ENCODE measurements at places on chromosomes 2 and 18.

DNA sequence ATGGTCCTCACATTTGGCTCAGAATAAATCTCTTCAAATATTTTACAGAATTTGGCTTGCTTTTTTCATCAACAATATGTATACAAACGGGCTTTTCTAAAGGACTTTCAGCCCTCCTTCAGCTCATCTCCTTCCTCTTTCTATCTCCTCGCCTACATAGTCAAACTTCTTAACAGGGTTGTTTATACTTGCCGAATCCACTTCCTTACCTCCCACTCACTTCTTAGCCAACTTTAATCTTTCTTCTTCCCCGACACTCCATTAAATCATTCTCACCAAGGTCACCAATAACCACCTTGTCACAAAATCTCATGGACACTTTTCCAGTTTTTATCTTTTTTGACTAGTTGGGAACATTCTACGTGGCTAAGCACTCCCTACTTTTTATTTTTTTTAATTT lies 325.2 kb downstream of the PLCL1 start:
- no peak for DNase-seq

DNA sequence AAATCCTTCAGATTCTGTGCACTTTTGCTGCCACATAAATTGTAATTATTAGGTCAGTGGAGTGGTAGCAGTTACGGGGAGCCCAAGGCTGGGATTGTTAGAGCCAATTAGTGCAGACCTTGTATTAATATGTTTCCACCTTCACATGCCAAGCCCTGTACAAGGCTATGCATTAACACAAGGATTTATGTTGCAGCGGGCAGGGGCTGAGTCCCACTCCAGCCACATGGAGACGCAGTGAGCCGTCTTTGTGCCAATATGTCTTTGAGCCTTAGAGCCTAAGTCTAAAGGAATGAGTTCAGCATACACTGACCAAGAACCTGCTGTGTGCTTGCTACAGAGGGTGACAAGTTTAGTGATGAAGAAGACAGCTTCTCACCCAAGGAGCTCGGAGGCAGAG lies 238.2 kb downstream of the TSN start:
- DNase-seq = no peak

GRCh38 chr18:37207343-37207742 lies 358.3 kb downstream of the CELF4 start:
- no peak for DNase-seq

DNA sequence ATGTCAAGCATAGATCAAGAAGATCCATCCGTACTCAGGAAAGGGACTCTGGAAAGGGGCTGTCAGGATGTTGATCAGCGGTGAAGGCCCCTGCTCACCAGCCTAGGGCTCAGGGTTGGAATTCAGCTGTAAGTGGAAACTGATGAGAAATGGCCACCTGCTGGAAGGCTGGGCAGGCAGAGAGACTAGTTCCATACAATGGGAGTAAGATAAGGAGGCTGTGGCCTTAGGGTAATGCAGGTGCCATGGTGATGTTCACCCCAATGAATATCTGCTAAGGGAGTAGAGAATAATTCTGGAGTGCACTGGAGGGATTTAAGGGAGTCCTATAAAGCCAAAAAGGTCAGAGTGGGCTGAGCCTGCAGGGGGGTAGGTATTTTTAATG lies 256.6 kb downstream of the CYRIA start:
- DNase-seq = no peak

GRCh38 chr2:200252265-200253067 lies 54.0 kb upstream of the SPATS2L start:
- DNase-seq = no peak

GRCh38 chr2:168593713-168594112 lies 137.6 kb downstream of the CERS6 start:
- no peak for DNase-seq

DNA sequence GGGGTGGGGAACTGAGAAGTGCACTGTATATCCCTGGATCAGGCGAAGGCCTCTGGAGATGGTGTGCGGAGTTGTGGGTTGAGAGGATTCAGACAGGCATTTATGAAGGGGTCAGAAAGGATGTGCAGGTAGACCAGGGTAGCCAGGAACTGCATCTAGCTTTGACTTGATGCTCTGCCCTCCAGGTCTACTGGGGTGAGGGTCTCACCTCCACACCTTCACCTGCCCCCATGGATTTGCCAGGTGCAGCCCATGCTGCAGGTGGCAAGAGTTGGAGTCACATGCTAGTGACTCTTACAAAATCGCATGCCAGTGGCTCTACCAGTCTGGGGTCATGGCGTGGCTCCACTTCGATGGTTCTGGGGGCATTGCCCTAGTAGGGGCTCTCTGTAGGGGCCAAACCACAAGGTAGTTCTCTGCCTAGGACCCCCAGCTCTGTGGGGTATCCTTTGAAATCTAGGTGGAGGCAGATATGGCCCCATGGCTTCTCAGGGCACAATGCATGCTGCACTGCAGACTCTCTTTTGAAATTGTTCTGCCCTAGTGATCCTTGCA lies 18.9 kb upstream of the KCNF1 start:
- DNase-seq = no peak

DNA sequence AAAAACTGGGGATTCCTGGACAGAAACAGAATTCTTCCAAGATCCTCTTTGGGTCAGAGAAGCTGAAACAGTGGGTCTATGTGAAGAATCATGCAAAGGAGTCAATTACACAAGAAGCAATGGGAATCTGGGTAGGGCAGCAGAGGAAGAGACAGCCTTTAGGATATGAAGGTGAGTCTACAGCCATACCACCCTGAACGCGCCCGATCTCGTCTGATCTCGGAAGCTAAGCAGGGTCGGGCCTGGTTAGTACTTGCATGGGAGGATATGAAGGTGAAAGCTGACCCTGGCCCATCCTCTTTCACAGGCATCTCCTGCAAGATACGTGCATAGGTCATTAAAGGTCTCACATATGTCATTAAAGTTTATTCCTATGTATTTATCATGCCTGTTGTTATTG lies 1080.9 kb upstream of the FANCL start:
- DNase-seq = no peak

- no peak for DNase-seq
Measured at GRCh38 chr18:74040459-74041332, 106.9 kb downstream of the FBXO15 start.

DNA sequence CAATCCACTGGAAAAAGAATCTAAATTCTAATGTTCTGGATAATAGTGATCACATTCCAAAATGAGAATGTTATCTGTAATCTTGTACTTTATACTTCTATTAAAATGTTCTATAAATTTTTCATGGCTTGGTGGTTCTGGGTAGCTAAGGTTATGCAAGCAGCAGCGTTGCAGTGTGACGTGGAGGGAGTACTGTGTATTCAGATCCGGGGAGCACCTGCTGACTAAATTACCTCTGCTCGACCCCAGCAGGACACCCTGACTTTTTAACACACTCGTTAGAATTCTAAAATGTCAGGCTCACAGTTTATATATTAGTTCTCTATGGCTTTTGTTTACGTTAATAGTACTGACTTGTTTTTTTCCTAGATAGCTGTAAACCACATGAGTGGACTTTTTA lies 13.0 kb downstream of the ATIC start:
- no peak for DNase-seq

DNA sequence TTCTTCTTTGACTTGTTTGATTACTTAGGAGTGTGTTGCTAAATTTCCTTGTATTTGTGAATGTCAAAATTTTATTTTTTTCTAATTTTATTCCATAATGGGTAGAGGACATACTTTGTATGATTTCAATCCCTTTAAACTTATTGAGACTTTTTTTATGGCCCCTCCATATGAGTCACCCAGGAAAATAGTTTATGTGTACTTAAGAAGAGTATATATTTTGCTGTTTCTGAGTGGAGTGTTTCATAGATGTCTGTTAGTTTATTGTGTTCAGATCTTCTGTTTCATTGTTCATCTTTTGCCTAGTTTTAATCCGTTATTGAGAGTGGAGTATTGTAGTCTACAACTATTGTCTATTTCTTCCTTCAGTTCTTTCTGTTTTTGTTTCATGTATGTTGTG lies 81.9 kb downstream of the EPB41L5 start:
- no peak for DNase-seq

DNA sequence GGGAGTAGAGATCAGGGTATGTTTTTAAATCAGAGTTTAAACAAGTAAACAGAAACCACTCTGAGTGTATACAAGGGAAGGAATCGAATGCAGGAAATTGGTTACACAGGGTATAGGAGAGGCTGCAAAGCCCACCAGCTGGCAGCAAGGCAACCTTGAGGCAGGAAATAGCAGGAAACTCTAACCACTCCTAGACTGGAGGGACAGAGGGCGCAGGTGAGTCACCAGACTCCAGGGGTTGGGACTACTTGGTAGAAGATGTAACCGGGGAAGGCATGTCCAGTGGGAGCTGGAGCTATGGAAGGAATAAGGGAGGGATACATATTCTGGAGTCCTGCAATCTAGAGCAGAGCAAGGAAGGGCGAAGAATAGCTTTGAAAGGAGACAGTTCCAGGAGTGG lies 152.3 kb downstream of the MEIS1 start:
- DNase-seq = no peak

DNA sequence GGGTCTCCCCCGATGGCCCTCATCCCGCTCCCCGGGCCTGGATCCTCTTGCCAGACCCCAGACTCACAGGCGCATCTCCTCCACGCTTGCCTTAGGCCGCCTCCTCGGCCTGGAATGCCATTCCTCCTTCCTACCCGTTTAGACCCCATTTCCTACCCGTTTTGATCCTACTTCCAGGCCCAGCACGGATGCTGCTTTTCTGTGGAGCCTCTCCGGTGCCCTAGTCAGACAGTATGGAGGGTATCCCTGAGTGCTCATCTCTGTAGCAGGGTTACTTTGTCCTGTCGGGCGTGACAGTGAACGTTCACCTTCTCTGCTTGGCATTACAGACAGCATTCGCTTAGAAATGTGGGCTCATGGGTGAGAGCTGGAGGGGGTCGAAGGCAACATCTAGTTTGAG lies 9.3 kb downstream of the TOGARAM2 start:
- DNase-seq = no peak

DNA sequence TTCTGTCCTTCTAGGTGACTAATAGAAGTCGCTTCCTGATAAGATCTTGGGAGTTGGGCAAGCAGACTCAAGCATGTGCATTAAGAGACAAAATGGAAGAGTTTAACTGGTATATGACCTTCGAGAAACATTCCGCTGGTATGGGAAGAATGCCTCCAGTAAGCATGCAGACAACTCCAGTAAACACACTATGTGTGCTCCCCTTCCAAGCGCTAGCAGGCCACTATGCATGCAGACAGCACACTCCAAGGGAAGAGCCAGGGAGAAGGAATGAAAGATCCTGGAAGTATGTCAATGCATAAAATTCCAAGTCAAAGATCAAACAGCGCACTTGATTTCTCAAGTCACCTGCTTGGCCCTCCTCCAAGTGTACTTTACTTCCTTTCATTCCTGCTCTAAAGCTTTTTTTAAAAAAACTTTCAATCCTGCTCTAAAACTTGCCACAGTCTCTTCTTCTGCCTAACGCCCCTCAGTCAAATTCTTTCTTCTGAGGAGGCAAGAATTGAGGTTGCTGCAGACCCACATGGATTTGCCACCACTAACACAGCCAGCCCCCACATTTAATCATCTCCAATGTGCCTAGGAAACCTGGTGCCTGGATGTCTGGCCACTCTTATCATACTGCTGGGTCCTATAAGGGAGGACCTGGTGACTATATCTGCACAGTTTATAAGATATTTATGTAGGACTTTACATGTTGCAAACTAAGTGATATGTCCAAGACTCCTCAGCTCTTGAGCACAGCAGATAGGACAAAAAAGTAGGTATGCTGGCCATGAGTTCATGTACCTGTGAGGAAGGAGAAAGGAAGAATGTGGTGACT lies 239.8 kb downstream of the PDE11A start:
- DNase-seq = no peak

DNA sequence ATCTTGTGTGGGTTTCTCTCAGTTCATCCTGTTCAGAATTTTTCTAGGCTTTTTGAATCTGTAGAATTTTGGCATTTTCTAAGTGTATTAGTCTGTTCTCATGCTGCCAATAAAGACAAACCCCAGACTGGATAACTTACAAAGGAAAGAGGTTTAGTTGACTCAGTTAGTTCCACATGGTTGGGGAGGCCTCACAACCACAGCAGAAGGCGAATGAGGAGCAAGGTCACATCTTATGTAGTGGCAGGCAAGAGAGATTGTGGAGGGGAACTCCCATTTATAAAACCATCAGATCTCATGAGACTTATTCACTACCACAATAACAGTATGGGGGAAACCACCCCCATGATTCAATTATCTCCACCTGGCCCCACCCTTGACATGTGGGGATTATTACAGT lies 199.2 kb downstream of the ST6GAL2 start:
- no peak for DNase-seq

DNA sequence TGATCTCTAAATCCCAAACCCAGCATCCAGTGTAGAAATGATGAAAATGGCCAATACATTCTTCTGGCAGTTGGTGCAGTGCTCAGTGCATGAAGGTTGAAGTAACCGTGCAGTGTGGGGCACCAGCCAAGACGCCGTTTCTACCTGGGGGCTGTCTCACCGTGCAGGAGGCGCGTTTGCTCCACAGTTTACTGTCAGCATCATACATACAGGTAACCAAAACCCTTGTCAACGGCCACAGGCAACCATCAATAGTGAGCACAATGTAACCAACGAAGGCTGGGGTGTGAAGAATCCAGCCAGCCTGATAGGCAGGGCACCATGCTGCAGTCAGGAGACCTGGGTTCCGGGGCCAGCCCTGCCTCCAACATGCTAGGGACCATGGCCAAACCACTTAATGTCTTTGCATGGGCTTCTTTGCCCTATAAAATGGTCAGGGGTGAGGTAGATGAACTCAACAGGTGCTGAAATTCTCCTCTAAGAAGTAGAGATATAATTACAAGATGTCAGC lies 127.5 kb upstream of the ID2 start:
- DNase-seq = no peak

- no peak for DNase-seq
Measured at GRCh38 chr2:124796647-124797046, 771.6 kb downstream of the CNTNAP5 start.

- DNase-seq = no peak
Measured at GRCh38 chr2:178377046-178377445, 73.9 kb downstream of the PRKRA start.

DNA sequence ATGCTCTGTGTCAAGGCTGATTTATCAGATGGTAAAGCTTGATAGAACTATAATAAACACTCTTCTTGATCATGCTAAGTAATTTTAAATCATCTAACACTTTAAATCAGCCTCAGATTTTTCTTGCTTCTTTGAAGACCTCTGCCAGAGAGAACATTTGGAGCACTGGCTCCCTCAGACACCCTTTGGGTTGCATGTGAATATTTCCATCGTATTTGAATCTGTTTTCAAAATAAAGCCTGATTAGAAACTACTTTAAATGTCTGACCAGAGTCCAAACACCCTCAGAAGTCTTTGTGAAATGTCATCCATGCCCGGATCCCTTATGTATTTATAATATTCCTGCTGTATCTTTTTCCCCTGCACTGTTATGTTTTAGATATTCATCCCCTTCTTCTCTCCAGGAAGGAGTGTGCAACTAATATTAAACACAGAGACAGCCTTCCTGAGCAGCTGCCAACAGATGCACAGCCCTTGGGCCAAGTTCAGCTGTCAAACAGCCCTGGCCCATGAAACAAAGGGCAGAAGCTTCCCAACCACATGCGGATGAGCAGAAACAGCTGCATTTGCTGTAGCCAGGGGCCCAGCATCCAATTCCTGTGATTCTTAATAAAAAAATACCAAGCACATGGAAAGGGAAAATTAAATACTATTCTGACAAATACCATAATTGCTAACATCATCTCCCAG lies 46.5 kb downstream of the DPP10 start:
- DNase-seq = no peak

GRCh38 chr2:171893196-171893823 lies 734 bp downstream of the SLC25A12 start:
- DNase-seq = no peak

- DNase-seq = no peak
Measured at GRCh38 chr2:2836343-2837070, 505.4 kb upstream of the MYT1L start.

Data from vagina (tissue), 2 donors.